ENCODE measurements at places on chromosomes 12 and 14. TPM values are rescaled to one million over a fixed set of nuclear protein-coding genes. Genes with fewer than 3 reads are reported as not detected.

The GPR84 gene
- total RNA-seq: 0.24 TPM

The PTPRQ gene
- total RNA-seq: not detected

The ART4 gene
- total RNA-seq: not detected

The MYL2 gene
- not detected for total RNA-seq

The PTHLH gene
- total RNA-seq: not detected
